ENCODE measurements at places on chromosomes 7 and 10.

- DNase-seq = no peak
Observed at GRCh38 chr10:33204031-33204430, 130.4 kb downstream of the NRP1 start.

DNA sequence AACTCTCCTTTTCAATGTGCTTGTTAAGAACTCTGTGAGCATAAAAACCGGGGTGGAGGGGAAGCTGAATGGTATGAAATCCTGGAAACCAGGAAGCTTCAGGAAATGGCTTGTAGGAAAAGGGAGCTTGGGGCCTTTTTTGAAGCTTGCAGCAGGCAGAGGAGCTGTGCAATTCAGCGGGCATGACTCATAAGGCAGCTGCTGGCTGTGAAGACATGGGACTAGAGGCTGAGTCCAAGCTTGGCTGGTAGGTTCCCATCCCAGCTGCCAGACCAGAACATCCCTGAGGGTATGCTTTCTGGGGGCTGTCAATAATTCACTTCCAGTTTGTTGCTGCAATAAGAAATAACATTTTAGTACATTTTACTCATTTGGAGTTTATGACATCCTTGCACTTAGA, 36.8 kb upstream of the CDC14C start:
- DNase-seq = no peak

- DNase-seq = no peak
Observed at GRCh38 chr7:143085109-143085508, 33.0 kb downstream of the OR6V1 start.

DNA sequence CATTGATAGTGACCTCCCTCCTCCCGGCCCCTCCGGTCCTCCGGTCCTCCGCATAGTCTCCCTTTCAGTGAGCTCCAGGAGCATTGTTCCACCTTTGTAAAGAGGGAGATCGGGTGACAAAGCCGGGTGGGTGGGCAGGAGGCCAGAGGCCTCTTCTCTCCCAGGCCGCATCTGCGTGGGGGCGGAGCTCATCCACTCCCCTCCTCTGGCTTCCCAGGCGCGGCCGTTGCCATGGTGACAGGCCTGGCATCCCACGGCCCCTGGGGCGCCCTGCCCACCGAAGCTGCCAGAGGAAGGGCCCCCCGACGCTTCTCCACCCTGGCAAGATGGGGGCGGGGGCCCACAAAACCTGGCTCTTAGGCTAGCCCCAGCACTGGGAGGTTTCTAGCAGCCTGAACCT, 4.4 kb upstream of the FZD9 start:
- no peak for DNase-seq

DNA sequence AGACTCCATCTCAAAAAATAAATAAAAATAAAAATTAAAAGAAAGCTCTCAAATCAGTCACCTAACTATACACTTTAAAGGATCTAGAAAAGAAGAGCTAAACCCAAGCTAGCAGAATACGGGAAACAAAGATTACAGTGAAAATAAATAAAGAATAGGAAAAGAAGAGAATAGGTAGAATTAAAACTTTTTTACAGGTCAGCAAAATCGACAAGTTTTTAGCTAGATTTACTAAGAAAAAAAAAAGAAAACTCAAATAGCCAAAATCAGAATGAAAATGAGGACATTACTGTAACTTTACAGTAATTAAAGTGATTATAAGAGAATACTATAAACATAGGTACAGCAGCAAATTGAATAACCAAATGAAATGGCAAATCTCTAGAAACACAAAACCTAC, 51.5 kb upstream of the RABGEF1 start:
- no peak for DNase-seq

GRCh38 chr7:25710959-25711358, 441.0 kb upstream of the NFE2L3 start:
- no peak for DNase-seq

- no peak for DNase-seq
Observed at GRCh38 chr7:11332865-11333228, 359.2 kb downstream of the PHF14 start.

DNA sequence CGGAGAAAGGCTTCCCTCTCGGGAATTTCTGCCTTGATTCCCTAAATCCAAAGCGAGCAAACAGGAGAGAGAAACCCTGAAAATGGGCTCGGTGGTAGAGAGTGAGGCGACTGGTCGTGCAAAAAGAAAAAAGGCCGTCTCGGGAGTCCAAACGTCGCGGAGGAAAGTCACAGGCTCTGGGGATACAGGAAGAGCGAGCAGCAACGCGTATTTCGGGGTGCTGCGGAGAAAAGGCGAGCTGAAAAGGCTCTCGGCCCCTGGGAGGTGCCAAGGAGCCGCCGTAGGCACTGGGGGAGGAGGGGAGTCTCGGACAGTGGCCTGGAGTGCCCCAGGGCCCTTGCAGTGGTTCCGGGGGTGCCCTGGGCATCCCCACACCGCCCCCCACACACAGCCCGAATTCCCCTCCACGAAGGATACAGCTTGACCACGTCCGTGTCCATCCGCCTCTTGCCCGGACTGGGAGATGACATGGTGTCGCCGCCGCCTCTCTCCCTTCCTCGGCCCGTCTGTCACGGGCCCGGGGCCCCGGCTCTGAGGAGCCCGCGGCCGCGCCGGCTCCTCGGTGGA, 591 bp downstream of the UBE2H start:
- DNase-seq = peak; percentile 70

GRCh38 chr7:1090686-1091643, 3.1 kb downstream of the GPER1 start:
- no peak for DNase-seq

GRCh38 chr10:7272008-7272407, 138.8 kb downstream of the SFMBT2 start:
- no peak for DNase-seq

DNA sequence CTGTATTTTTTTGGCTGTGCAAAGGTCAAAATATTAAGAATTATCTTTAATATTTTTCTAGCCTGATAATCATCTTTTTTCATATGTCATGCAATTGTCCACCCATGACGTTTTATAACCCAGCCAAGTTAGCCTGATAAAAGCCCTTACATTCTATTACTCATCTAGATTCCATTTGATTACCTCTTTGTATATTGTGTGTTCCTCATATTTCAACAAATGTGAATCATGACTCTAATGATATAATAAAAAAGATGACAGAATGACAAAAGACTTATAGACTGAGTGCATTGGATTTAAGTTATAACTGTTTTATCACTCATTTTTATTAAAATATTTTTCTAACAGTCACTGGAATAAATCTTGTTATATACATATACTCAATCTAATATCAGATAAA, 1560.0 kb upstream of the LRRTM3 start:
- no peak for DNase-seq

DNA sequence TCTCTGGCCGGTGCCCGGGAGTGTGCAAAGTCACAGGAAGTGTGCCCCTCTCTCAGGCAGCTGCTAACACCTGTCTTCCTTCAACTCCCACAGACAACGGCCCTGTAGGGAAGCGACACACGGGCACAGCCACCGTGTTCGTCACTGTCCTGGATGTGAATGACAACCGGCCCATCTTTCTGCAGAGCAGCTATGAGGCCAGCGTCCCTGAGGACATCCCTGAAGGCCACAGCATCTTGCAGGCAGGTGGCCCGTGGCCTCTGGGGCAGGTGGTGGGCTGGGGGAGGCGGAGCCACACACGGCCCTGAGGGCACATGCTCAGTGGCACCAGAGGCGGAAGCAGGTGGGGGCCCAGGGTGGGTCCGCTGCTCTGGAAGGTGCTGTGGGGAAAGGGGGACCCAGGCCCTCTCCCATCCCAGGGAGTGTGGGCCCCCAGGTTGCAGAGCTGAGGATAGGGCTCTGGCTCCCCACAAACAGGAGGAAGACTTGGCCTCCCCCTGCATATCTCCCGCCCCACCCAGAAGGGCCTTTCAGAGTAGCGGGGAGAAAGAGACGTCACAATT, 6.9 kb downstream of the C10orf105 start:
- no peak for DNase-seq

DNA sequence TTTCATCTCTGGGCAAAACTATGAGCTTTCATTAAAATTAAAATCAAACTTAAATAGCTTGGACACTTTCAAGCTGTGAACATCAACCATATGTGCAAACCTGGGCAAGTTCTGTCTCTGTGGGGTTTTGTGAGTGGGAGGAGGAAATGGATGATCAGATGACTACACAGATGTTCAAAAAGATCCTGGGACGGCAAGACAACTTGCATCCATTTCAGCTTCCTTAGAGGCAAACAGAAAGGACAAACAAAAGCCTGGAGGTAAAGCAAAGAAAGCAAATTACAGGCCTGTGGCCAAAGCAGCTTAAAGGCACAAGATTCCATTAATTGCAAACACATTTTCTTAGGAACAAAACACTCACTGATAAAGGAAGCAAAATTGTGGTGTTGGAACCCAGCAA, 222.2 kb downstream of the NEBL start:
- no peak for DNase-seq

DNA sequence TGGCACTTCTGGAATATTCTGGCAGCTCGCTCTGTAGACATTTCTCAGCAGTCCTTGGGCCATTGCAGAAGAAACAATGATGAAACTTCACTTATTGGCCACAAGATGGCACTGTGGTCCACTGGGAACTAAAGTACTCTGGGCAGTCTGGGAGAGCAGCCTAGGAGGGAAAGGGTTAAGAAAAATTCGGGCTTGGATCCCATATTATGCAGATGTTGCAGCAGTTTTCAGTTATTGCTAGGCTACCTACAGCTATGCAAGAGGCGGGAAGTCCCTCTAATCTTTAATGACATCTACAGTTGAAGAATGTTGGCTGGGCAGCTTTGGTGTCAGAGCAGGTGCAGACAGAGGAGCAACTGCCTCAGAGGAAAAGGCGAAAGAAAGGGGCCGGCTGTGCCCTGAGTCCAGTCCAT, 201.7 kb upstream of the PRSS58 start:
- DNase-seq = peak; percentile 56

DNA sequence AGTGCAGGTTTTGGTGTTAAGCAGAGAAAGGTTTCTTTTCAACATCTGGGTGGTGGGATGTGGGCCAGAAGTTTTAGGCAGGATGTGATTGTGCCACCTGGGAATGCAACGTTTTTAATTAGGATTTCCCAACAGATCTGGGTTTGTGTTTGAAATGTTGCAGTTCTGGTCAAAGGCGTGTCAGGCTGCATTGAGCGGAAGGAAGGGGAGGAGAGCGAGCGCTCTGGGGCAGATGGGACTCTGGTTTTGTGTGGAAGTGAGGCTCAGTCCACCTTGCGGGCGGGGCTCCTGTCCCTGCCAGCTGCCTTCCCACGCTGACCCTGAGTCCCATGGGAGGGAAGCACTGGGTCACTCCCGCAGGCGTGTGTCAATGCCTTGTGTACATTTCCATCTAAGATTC, 767.7 kb downstream of the KCNMA1 start:
- no peak for DNase-seq

DNA sequence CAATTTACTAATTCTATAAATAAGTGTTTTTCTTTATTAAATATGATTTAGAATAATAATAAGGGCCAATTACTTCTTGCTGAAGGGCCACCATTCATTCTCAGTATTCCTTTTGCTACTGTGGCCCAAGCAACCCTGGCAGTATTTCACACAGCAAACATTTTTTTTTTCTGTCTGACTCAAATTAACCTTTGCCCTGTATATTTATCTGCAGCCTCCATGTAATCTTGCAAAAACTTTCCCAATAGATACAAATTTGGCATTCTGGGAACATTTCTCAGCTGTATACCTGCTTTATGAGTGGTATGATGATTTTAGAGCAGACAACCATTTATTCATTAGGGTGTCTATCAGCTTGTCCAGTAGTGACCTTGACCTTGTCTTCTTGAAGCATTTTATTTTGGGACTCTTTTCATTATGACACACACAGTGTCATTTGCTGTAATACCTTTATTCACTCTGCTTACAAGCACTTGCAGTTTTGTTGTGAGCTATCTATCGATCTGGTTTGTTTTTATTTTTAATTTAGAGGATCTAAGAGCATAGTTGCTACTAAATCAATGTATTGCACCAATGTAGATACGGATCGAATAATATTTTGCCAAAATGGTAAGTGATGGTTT, 159.7 kb upstream of the PLXDC2 start:
- DNase-seq = no peak

DNA sequence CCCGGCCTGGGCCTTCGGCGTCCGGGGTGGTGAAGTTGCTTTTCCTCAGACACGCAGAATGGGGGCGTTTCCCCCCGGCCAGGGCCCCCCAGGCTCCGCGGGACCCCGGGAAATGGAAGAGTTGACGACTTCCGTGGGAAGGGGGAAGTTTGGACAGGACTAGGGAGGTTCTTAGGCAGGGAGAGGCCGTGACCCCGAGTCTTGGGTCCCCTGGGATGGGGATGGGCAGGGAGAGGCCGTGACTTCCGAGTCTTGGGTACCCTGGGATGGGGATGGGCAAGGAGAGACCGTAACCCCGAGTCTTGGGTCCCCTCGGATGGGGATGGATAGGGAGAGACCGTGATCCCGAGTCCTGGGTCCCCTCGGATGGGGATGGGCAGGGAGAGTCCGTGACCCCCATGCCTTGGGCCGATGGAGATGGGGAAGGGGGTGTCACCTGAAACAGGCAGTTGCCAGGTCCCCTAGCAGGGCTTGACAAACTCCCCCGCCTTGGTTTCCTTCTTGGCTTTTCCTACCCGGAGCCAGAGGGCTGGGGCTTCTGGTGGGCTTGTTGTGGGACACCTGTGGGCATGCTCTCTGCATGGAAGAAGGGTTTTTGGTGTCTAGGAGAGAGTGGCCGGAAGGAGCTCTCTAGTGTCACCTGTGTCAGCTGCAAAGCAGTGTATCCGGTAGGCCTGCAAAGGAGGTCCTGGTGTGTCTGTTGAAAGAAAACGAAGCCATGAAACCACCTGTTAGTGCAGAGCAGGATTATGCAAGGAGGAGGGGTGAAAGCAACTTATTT, 1.1 kb downstream of the TRRAP start:
- no peak for DNase-seq

DNA sequence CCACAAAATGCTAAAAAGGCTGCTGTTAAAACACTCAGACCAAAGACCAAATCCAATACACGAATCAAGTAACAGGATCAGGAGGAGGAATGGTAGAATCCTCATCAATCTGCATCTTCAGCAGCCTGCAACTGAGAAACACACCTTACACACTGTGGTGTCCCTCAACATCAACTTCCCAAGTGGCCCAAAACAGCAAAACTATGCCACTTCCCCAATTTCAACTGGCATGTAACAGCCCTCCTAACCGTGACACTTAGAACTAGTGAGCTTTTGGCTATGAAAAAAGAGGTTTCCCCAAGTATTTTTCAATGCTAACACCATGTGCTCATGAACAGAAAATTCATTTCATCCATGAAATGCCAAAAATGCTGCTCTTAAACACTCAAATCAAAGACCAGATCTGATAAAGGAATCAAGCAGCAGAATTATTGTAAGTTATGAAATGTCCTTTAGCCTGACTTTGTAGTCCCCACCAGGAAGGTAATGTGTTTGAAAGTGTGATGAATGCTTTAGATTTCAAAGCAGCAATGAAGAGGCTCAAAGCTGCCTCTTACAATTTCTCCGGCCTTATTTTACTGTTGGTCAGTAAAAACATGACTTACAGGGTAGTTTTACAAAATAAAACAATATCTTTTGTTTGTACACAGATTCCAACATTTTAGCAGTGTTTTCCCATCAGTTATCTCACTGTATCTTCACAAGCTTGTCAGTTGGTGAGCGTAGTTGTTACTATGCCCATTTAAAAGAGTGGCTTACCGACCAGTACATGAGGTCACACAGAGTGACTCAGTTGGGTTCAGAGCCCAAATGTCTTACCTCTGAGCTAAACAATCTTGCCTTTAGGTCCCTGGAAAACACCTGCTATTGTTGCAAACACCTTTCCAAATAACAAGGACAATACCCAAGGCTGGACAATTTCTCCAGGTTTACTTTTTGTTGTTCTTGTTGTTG, 65.7 kb upstream of the ASAH2 start:
- no peak for DNase-seq

GRCh38 chr7:153415632-153416031, 636.6 kb upstream of the DPP6 start:
- no peak for DNase-seq

GRCh38 chr10:86449926-86450558, 71.5 kb downstream of the WAPL start:
- no peak for DNase-seq
